ENCODE measurements at places on chromosomes 12 and 14.

- DNase-seq = no peak
Observed at GRCh38 chr12:42779186-42779859, 189.8 kb upstream of the PRICKLE1 start.

DNA sequence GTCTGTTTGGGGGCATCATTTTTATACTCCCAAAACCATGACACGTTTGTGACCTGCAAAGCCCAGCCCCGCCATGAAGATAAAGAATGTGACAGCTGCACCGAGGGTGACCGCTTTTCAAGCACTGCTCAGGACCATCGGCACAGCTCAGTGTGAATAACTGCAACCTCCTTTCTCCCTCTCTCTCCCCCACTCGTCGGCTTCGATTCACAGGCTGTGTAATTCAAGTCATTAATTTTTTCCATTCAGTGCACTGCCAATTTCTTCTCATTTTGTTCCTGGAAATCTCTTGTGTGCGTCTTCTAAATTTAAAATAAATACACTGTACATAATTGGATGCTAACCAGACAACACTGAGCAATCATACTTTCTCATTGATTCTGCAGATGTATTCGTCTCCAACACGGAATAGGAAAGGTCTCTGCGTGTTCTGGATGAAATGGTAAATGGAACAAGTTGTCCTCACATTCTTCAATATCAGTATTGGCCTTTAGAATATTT is 260.8 kb downstream of the TTC8 start:
- DNase-seq = no peak

DNA sequence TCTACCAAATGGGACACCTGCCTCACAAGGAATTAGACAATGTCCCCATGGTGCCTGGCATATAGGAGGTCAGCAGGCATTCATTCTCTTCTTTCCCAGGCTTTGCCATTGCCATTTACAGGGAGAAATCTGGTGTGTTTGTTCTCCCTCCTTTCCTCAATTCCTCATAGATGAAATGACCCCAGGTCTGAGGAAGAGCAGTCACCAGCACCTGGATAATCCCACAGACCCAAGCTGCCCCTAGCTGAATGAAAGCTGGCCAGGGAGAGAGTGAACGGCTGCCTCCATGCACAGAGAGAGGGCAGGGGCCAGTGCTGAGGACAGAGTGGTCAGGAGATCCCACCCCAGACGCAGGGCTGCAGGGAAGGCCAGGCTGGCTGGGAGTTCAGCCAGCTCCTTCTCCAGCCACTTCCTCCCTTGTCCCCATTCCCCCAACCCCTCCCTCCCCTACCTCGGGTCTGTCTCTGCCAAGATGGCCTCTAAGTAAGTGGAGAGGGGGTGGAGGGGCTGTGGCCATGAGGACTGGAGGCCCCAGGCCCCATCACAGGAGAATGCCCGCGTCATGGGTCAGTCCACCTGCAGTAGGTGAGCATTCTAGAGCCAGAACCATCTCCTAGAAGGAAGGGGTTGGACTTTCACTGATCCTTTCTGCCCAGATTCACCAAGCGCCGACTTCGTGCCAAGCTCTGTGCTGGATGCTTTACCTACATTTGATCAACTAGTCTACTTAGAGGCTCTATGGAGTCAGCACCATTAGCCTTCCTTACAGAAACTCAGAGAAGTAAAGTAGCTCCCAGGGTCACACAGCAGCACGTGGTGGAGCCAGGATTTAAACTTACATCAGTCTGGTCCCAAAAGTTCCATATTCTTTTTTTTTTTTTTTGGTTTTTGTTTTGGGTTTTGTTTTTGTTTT is 2.0 kb upstream of the KRT4 start:
- no peak for DNase-seq

DNA sequence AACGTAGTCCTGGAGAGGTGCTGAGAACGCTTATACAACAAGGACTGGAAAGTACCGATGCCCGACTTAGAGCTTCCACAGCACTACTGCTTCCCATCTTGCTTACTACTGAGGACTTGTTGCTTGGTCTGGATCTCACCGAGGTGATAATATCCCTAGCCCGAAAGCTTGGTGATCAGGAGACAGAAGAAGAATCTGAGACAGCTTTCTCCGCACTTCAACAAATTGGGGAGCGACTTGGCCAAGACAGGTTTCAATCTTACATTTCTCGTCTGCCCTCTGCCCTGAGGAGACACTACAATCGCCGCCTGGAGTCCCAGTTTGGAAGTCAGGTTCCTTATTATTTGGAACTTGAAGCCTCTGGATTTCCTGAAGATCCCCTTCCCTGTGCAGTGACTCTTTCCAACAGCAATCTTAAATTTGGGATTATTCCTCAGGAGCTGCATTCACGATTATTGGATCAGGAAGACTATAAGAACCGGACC is 1.1 kb downstream of the TOGARAM1 start:
- DNase-seq = no peak

GRCh38 chr12:8822298-8822697 is at the start of gene A2ML1:
Gene A2ML1, plus strand, starts transcription at chr12:8822621. Its CDS starts 31 bp downstream, at chr12:8822652.
- no peak for DNase-seq

GRCh38 chr12:94648578-94648977 is 1.8 kb downstream of the TMCC3 start:
- no peak for DNase-seq

DNA sequence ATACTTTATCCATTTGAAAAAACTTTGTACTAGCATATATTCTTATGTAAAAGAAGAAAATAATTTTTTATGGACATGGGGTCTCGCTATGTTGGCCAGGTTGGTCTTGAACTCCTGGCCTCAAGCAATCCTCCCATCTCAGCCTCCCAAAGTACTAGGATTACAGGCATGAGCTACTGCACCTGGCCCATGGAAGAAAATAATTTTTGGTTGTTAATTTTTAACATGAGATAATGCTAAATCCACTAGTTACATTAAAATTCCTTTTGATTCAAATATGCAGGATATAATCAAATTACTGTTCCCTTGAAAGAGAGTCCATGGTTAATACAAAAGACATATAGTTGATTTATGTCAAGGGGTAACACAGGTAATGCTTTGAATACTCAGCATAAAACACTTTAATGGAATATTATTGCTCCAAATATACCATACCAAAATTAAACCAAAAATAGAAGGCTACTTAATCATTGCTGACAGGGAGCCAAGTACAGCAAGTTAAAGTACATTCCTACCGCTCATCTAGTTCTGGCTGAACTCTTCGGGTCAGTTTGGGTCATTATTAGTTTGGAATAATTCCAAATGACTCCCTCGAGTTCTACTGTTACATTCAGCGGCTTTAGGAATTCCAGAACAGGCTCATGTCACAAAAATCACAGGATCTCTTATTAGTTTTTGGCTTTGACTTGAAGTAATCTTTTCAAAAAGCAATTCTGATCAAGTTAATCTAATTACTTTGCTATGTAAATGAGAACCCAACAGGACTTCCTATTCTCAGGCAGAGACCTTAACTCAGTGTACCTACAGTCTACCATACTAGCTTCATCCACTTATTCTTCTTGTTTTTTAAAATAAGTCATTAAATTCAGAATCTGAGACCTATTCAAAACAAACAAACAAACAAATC is 6.1 kb downstream of the SOS2 start:
- no peak for DNase-seq

GRCh38 chr14:63288853-63289252 is 29.9 kb downstream of the GPHB5 start:
- no peak for DNase-seq

DNA sequence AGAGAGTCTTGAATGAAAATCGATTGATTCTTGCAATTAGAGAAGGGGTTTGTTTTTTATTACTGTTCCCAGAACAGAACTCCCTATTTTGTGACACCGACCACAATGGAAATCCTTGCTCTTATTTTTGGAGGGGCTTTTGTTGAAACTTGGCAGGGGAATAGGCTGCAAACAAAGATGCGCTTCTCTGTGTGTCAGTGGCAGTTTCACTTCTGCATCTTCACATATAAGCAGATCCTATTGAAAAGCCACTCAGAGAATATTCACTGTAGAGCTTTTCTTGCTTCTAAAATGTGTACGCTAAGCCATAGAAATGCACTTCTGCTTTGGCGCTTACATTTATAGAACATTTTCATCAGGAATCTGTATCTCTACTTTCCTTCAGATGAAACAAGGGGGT is 1822.4 kb upstream of the SEL1L start:
- DNase-seq = no peak
